Testis (tissue), 5 donors: ENCODE measurements at places on chromosomes 7 and 10.

DNA sequence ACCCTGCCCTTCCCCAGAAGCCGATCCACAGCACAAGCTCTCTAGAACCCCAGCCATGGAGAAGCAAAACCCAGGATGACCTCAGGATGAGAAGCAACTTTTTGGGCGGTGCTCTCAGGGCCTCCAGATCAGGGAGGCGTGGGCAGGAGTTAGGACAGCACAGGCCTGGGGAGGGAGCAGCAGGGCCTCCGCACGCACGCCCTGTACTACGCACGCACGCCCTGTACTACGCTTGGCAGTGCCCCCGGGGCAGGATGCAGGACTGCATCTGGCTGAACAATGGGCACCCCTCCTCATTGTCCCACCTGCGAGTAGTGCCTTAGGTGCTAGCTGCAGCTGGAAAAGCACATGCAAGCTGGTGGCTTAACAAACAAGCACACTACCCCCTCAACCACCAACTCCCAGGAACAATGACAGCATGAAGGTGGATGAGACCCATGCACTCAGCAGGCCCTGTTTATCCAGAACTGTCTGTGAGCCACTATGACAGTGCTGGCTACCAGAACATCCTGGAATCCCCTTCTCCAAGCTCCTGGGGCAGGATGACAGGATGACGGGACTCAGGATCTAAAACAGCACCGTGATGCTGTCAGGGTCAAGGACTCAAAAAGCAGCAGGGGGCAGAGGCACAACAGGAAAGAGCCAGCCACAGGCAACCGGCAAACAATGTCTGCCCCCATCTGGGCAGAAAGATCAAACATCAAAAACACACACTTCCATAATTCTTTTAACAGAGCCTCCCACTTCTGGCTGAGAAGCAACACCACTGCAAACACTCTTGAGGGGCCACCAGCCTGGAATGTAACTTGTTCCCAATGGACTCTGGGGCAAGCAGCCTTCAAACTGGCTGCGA lies 11.8 kb downstream of the PODXL start:
- H3K4me1 ChIP-seq: peaks cover 3% of the 10 kb centered on the region
- no peaks in the 10 kb centered on the region for H3K36me3 ChIP-seq
- no peak overlapping the region for H3K4me3 ChIP-seq
- H3K27me3 ChIP-seq: no peaks in the 10 kb centered on the region

- DNase-seq: no peak
- no peak overlapping the region for H3K27ac ChIP-seq
- no peak overlapping the region for H3K4me3 ChIP-seq
- no peaks in the 10 kb centered on the region for H3K36me3 ChIP-seq
Observed at GRCh38 chr7:15863951-15864625, 177.6 kb upstream of the MEOX2 start.

- H3K27ac ChIP-seq: no peak overlapping the region
- no peaks in the 10 kb centered on the region for H3K27me3 ChIP-seq
- peaks cover 4% of the 10 kb centered on the region for H3K4me1 ChIP-seq
Observed at GRCh38 chr10:74419491-74419951, 268.5 kb downstream of the ADK start.

DNA sequence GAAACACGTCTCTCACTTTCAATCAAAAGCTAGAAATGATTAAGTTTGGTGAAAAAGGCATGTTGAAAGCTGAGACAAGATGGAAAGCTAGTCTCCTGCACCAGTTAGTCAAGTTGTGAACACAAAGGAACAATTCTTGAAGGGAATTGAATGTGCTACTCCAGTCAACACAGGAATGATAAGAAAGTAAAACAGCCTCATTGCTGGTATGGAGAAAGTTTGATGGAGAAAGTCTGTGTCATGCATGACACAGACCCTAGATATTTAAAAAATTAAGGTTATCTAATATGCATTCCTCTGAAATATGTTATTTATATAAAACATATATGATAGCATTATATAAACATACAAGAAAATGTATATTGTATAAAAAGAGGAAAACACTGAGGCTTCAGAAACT lies 699.4 kb upstream of the FZD8 start:
- H3K4me3 ChIP-seq: no peak overlapping the region
- no peak for DNase-seq
- H3K36me3 ChIP-seq: no peaks in the 10 kb centered on the region
- H3K27me3 ChIP-seq: no peaks in the 10 kb centered on the region
- H3K4me1 ChIP-seq: no peaks in the 10 kb centered on the region

DNA sequence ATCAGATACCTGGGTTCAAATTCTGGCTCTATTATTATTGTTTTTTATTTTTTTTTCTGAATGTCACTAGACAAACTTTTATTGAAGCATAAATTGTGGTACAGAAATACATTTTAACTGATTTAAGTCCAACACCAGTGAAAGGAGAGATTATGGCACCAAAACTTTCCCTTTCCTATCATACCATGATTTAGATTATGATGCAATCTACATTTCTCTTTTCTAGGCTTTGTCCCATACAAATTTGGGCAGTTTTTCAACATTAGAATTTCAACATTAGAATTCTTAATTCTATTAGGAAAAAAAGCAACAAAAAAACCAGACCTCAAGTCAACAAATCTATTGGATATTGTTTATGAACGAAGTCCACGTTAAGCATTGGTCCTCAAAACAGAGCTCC lies 11.0 kb downstream of the AS3MT start:
- no peaks in the 10 kb centered on the region for H3K36me3 ChIP-seq
- no peaks in the 10 kb centered on the region for H3K27me3 ChIP-seq
- peaks cover 2% of the 10 kb centered on the region for H3K4me1 ChIP-seq
- no peak overlapping the region for H3K27ac ChIP-seq
- DNase-seq: no peak

DNA sequence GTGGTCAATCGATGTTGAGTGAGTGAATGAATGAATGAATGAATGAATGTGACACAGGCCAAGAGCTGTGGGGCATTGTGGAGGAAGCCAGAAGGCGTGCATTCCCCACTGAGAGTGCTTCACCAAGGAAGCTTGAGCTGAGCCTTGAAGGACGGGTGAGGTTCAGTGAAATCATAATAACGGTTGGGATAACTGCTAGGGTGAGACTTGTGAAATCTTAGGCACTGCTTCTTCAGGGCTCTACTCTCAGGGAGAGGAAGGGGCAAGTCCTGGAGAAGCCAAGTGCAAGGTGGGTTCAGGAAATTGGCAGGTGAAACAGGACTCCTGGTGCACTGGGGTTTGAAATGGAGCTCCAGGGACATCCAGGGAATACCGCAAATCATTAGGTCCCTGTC lies 23.7 kb upstream of the PRKAG2 start:
- H3K4me3 ChIP-seq: no peak overlapping the region
- H3K27ac ChIP-seq: no peak overlapping the region
- H3K27me3 ChIP-seq: no peaks in the 10 kb centered on the region
- no peaks in the 10 kb centered on the region for H3K36me3 ChIP-seq
- no peaks in the 10 kb centered on the region for H3K4me1 ChIP-seq

DNA sequence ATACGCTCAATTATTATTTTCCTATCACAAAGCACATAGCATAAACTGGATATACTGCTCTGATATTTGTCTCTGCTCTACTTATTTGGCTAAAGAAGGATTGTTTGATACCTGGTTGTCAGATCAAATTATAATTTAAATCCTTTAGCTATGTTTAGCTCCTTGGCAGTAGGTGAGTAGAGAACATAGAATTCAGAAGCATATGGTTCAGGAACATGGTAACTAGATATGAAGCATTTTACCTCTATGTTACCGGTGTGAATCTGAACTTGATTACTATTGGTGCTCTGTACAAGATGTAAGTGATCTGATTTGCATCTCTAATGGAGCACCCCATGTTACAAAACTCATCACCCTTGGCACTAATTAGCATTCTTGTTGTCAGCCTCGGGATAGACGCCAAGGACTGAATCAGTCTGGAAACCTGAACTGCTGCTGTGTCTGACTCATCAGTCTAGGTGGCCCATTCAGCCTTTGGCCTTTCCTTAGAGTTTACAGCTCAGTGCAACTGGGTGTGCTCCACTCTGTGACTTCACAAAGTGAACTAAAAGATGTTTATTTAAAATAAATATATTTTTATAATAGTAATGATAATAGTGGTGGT lies 12.3 kb upstream of the MYPN start:
- H3K27me3 ChIP-seq: no peaks in the 10 kb centered on the region
- no peak overlapping the region for H3K4me3 ChIP-seq
- DNase-seq: no peak
- H3K4me1 ChIP-seq: no peaks in the 10 kb centered on the region
- no peaks in the 10 kb centered on the region for H3K36me3 ChIP-seq

DNA sequence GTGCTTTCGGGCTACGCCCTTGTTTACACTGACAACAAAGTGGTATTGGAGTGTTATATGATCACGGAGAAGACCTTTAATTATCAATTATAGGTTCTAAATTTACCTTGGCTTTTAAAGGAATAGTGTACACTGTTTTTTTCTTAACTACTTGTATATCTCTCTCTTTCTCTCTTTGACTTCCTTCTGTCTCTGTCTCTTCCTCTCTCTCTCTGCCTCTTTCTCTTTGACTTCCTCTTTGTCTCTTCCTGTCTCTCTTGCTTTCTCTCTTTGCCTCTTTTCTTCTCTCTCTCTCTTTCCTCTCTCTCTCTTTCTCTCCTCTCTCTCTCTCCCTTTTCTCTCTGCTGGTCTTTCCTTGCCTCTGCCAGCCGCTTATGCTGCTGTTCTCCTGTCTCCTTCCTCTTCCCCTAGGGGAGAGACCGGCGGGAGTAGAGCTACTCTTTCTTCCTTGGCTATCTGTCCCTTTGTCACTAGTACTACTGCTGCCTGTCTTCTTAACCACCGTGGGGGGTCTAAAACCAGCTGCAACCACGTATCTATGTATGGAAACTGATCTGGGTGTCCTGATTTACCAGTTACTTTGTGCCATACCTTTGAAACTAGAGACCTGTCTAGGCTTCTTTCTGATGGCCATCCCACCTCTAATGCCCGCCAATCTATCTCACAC lies 36.9 kb upstream of the GSDME start:
- no peak overlapping the region for H3K27ac ChIP-seq
- no peak for DNase-seq
- H3K4me1 ChIP-seq: no peaks in the 10 kb centered on the region
- no peaks in the 10 kb centered on the region for H3K36me3 ChIP-seq

- H3K4me1 ChIP-seq: no peaks in the 10 kb centered on the region
- no peaks in the 10 kb centered on the region for H3K27me3 ChIP-seq
- no peak for DNase-seq
- H3K36me3 ChIP-seq: no peaks in the 10 kb centered on the region
Observed at GRCh38 chr10:34434119-34434594, 380.9 kb downstream of the PARD3 start.

GRCh38 chr7:38142736-38143135 lies 35.3 kb upstream of the STARD3NL start:
- H3K4me3 ChIP-seq: no peak overlapping the region
- no peaks in the 10 kb centered on the region for H3K4me1 ChIP-seq
- H3K36me3 ChIP-seq: no peaks in the 10 kb centered on the region
- H3K27me3 ChIP-seq: no peaks in the 10 kb centered on the region
- no peak for DNase-seq

DNA sequence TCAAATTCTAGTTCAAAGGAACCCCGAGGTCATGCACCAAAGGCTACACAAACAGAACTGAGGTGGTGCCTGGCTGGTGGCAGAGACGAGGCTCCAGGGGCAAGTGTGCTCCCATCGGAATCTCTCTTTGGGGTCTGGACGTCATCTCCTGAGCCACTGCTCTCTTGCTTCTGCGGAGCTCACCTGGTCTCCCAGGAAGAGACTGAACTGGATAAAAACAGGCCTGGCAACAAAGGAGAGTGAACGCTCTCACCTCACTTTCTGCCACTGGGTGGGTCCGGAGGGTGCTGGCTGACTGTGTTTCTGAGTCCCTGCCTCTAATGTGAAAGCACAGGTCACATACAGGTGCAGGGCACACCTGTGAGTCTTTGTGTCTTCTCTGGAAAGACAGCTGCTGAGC lies 22.4 kb downstream of the VIPR2 start:
- no peak for DNase-seq
- no peak overlapping the region for H3K27ac ChIP-seq
- H3K27me3 ChIP-seq: no peaks in the 10 kb centered on the region
- H3K4me1 ChIP-seq: no peaks in the 10 kb centered on the region

DNA sequence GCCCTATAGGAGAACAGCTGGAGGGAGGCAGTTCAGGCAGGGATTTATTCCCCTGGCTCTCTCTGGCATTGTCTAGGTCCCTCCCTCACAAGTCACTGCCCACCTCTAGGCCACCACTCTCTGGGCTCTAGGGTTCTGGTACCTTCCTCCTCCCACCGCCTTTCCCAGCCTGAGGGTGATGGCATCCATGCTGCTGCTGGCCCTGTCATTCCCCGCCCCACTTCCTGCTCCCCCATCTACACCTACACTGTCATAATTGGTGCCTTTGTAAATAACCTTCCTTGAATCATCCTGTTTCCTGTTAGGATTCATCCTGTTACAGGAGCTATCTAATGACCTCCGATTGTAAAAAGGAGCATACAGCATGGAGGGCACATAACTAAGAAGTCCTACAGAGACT lies 303.3 kb upstream of the COBL start:
- DNase-seq: no peak
- H3K36me3 ChIP-seq: no peaks in the 10 kb centered on the region
- no peaks in the 10 kb centered on the region for H3K4me1 ChIP-seq
- no peak overlapping the region for H3K4me3 ChIP-seq

- no peaks in the 10 kb centered on the region for H3K4me1 ChIP-seq
- no peak for DNase-seq
- H3K27me3 ChIP-seq: no peaks in the 10 kb centered on the region
- H3K4me3 ChIP-seq: no peak overlapping the region
Observed at GRCh38 chr7:52320610-52321009, 714.8 kb upstream of the POM121L12 start.

GRCh38 chr7:25669961-25670841 lies 441.9 kb upstream of the NPVF start:
- H3K27ac ChIP-seq: peak overlapping the region; percentile 18
- H3K4me1 ChIP-seq: peaks cover 10% of the 10 kb centered on the region
- no peaks in the 10 kb centered on the region for H3K36me3 ChIP-seq
- peak; percentile 53 for DNase-seq
- H3K4me3 ChIP-seq: no peak overlapping the region
- H3K27me3 ChIP-seq: no peaks in the 10 kb centered on the region

- no peak overlapping the region for H3K27ac ChIP-seq
- no peak overlapping the region for H3K4me3 ChIP-seq
- H3K27me3 ChIP-seq: no peaks in the 10 kb centered on the region
- no peaks in the 10 kb centered on the region for H3K4me1 ChIP-seq
Observed at GRCh38 chr7:121797657-121798452, 75.1 kb upstream of the PTPRZ1 start.

GRCh38 chr7:101381549-101382111 lies 19.0 kb downstream of the COL26A1 start:
- no peaks in the 10 kb centered on the region for H3K4me1 ChIP-seq
- H3K4me3 ChIP-seq: no peak overlapping the region
- no peak overlapping the region for H3K27ac ChIP-seq
- H3K27me3 ChIP-seq: no peaks in the 10 kb centered on the region
- DNase-seq: no peak

DNA sequence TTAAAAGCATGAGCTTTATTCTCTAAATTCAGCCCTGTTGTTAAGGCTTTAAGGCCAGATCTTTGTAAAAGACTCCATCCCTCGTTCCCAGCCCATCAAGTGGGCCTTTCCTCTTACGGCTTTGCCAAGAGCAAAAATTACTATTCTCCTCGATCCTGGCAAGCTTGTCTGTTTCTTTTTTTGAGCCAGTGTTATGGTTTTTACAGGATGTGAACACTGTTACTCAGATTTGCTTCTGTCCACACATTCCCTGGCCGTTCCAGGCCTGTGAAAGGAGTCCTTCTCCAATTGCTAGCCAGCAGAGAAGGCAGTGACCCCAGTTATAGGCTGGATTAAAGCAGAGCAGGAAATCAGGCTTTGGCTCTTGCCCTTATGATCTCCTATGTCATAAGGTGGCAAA lies 47.0 kb upstream of the EPC1 start:
- no peaks in the 10 kb centered on the region for H3K36me3 ChIP-seq
- DNase-seq: no peak
- no peaks in the 10 kb centered on the region for H3K4me1 ChIP-seq
